T-helper 2 cell treated with Interferon-gamma antibody and Interleukin-4, amounts not matched to agents 5 μg/mL and 100 μg/mL, for 36 hours (primary cell): ENCODE measurements at places on chromosomes 5 and 9.

DNA sequence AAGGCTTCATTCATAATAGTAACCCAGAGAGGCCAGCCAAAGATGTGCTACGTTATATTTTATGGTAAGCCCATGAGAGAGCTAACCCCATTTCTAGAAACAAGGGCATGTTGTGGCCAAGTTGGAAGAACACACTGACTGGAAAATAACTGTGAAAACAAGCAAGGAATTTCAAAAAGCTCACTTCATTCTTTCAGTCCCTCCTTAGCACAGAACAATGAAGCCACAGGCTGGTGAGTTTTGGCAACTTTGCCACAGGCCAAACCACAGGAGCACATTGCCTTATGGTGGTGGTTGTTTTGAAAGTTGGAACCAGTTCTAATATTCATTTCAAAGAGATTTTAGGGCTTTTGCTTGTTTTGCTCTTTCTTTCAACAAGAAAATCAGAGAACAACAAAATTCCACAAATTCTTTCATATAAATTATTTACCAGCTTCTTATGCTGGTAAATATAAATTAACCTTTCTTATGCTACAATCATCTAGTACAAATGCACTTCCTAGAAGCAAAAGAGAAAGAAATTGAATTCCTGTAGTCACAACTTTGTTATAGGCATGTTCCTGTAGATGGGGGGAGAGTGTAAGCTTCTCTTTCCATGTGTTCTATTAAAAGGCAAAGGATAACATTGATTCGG, 225.4 kb upstream of the RFX3 start:
- no peak for DNase-seq

DNA sequence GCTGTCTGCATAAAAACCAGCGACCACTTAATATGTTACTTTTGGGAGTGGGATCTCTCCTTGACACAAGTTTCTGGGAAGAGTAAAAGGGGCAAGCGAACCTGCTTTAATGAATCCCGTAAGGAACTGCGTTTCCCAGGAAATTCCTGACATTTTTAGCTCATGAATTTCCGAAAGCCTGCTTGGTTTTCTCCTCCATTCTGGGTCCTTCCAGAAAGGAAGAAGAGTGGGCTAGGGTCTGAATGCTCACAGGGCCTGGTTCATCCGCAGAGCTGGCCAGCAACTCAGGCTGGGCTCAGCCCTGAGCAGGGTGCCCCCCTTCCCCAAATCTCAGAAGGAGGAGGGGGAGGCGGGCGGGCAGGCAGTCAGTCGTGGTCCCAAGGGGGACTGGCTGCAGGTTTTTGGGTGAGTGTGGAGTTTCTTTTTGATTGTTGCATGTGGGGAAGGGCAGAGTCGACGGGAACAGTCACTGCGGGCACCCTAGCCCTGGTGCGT, 1.2 kb upstream of the PURA start:
- no peak for DNase-seq

GRCh38 chr5:120690621-120691407, 226.7 kb downstream of the PRR16 start:
- DNase-seq, result no peak

DNA sequence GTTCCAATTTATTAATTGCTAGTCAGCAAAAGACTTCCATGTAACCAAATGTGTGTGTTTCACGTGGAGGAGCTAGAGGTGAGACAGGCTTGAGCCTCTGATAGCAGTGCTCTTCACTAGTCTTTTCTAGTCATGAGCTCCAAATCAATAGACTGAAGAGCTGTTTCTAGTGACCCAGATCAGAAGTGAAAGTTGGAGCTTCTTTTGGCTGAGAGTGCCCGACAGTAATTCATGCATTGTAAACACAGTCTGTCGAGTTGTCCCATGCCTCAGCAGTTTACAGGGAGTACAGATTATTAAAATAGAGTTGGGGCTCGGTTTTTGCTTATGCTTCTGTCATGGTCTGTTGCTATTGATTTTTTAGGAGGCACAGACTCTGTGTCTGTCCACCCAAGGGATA, 793.1 kb downstream of the DTWD2 start:
- DNase-seq, result no peak

GRCh38 chr9:89988458-89988857, 383.6 kb downstream of the GADD45G start:
- no peak for DNase-seq

DNA sequence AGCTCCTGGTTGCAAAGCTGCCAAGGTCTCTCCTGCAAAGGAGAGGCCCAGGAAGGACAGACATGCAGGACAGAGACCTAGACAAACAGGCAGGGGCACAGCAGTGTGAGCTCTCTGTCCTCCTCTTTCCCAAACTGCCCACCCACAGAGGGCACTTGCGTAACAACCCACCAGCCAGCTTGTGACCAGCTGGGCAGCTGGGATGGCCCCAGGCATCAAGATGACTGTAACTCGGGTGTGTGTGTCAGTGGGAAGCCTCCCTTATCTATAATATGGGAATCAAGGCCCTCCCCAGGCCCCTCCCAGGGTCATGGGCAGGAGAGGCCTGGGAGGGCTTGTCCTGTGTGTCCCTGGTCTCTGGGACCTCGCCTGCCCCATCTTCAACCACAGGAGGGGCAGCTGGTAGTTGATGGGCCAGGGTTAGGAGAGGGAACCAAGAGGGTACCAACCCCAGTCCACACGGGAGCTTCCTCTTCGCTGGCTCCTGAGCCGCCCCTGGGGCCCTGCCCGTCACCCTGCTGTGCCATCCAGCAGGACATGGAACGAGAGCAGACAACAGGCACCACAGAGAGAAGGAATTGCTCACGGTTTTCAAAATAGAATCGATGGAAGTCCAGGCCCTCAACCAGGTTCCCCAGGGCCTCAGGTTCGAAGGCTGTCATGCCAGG, 37.9 kb downstream of the SLC6A7 start:
- no peak for DNase-seq

- no peak for DNase-seq
Measured at GRCh38 chr9:111178331-111179055, 140.2 kb upstream of the LPAR1 start.

DNA sequence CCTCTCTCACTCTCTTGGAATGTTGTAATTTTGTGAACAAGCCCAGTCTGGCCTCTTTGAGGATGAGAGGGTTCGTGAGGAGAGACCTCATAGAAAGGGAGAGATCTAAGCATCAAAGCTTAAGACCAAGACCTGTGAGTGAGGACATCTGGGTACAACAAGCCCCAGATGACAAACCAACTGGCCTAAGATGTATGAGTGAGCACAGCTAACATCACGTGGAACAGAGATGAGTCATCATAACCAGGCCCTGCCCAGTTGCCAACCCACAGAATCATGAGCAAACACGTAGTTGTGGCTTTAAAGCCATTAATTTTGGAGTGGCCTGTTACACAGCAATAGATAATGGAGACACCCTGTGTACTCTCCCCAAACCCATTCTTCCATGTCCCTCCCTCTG, 439.1 kb upstream of the KIF2A start:
- no peak for DNase-seq

DNA sequence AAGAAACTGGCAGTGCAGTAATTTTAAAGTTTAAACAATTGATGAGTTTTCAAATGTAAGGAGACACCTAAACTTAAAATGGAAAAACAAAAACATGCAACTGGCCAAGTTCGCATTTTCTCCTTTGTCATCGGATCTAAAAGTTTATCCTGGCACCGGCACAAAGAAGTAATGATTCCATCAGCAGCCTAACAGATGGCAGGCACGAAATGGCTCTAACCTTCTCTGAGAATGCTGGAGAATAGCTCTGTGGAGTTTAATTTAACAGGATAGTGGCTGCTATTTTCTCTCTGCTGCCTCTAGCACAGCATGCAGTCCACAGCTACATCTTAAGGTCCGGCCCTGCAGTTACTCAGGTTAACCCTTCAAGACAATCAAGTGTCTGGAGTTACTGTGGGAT, 82.2 kb downstream of the PRELID2 start:
- no peak for DNase-seq

GRCh38 chr9:95640336-95640735, 123.6 kb upstream of the PTCH1 start:
- no peak for DNase-seq

GRCh38 chr9:72827950-72828731, 124.7 kb downstream of the ALDH1A1 start:
- DNase-seq, result no peak

GRCh38 chr9:13431222-13431536, 151.7 kb upstream of the MPDZ start:
- DNase-seq, result no peak

DNA sequence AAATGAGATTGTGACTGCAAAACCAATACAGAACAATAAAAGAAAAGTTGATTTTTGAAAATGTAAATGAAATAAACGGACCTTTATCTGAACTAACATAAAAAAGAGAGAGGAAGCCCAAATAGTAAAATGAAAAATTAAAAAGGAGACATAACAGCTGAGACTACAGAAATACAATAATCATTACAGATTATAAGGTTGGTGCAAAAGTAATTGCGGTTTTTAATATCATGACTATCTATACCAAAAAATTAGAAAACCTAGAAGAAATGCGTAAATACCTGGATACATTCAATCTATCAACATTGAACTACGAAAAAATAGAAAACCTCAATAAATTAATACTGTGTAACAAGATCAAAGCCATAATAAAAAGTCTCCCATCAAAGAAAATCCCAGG, 71.9 kb upstream of the SLCO6A1 start:
- DNase-seq, result no peak

GRCh38 chr5:118996098-118996497, 7.8 kb upstream of the DTWD2 start:
- no peak for DNase-seq

- DNase-seq, result no peak
Measured at GRCh38 chr9:13952906-13953305, 361.0 kb downstream of the NFIB start.

GRCh38 chr5:76368941-76369340, 34.1 kb upstream of the IQGAP2 start:
- DNase-seq, result no peak

- no peak for DNase-seq
Measured at GRCh38 chr5:179973391-179973790, 65.7 kb upstream of the TBC1D9B start.

DNA sequence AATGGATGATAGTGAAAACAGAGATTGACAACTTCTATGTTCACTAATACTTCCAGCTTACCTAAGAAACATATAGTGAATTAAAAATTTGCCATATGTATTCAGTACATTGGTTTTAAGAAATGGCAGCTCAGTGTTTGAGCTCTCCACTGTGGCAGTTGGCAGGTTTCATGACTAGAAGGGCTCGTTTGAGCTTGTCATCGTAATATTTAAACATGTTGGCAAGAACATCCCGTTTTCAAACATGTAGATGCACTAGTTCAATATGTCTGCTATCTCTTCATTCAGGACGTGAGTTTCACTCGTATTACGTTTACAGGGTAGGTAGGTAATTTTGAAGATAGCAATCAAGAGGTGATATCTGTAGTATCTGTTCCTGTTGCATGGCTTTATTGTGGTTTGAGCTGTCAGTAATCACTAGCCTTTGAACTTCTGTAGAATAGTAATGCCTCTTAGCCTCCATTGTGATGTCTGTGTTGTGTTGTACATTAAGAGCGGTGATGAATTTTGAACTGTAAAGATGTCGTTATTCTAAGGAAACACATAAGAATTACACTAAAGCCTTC, 74.8 kb downstream of the NLN start:
- DNase-seq, result no peak

DNA sequence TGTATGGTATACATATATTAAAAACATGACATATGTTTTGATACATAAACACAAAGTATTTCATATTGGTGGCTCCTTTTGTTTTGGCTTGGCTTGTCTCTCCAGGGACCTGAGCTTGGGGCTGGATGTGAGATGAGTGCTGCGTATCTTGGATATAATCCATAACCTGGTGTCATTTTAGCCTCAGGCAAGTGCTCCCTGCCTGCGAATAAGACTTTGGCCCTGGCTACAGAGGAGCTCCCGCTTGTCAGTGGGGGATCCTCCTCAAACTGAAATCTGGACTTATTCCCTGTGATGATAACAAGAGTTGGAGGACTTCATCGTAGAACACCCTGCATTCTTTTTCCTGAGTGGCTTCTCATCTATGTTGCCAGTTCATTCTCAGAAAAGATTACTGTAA, 341.7 kb upstream of the CLINT1 start:
- DNase-seq, result no peak

DNA sequence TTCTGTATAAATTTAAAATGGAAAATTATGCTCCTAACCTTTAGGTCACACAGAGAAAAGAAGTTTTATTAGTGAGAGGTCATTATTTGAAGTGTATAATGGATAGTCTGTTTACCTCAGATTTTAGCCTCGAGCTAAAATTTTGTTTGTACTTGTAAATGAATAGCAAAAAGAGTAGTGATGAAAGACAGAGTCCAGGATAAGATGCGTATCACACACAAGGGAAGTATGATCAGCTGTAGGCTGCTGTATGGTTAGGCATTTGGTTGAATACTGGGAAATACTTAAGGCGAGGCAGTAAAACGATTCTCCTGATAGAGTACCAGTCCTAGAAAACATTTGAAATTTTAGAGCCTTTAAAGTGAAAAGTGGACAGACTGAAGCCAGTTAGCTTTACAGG, 92.7 kb downstream of the FBXL7 start:
- no peak for DNase-seq

- no peak for DNase-seq
Measured at GRCh38 chr9:18857769-18858168, 175.2 kb downstream of the SAXO1 start.

DNA sequence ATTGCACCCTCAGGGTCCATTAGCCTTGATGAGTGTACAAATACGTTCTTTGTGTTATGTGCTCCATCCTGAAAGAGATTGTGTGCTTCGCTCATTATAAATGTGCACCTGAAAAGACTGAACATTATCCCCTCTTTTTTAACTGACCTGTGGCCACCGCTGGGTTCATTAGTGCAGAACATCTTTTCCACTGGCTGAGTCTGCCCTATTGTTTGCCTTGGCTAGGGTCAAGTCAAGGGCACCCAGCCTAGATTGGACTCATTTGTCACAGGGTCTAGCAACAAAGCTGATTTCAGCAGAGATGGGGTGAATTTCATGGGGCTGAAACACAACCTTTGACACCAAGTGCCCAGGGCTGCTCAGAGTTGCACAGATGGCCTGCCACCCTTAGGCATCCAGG, 764.1 kb upstream of the ARRDC3 start:
- no peak for DNase-seq

DNA sequence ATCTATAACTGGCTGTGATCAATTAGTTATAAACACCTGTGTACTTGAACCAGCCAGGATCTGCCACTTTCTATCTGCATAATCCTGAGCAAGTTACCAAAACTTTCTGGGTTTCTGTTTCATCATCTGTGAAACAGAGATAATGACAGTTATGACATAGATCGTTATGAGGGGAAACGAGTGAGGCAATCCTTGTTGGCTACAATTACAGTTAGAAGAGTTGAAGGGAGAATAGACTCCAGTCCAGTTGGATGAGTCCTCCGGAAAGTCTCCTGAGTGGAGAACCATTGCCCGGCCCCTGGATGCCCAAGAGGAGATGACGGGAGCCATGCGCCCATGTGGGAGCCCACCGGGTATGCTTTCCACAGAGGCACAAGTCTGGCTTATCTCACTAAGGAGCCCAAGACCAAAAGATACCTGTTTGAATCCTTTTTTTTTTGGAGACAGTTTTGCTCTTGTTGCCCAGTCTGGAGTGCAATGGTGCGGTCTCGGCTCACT, 4.5 kb downstream of the PDE6A start:
- no peak for DNase-seq
